Stimulated activated CD4-positive, alpha-beta T cell treated with anti-CD3 and anti-CD28 coated beads, Interleukin-4, amount 100 ng/mL, for 48 hours (primary cell): ENCODE measurements at places on chromosomes 6 and 20.

- DNase-seq: no peak
Observed at GRCh38 chr6:15877231-15877630, 214.4 kb upstream of the DTNBP1 start.

DNA sequence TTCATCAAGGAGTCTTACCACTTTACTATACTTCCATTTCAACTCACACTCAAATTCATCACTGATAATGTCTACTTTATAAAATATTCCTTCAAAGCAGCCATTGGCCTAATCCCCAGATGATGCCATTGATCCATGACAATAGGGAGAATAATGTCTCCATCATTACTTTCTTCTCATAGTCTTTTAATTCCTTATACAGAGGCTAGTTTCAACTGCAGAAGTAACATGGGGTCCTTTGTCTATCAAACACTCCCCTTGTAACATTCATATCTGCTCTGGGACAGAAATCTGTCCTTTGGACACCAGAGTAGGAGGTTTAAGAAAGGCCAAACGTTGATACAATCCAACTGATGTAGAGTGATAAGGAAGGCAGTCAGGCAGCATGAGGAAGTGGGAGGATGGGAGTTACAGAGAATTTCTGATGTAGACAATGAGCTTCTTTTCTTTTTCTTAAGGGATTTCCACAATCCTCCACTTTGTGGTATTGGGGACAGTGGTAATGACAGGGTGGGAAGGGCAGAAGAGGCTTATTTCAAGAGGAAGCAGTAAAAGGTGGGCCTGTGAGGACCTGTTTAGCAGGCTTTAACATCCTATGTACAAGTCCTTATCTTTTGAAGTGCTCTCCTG is 18.9 kb upstream of the HLA-DOA start:
- DNase-seq: no peak

- no peak for DNase-seq
Observed at GRCh38 chr6:112218563-112218962, 35.8 kb downstream of the LAMA4 start.

DNA sequence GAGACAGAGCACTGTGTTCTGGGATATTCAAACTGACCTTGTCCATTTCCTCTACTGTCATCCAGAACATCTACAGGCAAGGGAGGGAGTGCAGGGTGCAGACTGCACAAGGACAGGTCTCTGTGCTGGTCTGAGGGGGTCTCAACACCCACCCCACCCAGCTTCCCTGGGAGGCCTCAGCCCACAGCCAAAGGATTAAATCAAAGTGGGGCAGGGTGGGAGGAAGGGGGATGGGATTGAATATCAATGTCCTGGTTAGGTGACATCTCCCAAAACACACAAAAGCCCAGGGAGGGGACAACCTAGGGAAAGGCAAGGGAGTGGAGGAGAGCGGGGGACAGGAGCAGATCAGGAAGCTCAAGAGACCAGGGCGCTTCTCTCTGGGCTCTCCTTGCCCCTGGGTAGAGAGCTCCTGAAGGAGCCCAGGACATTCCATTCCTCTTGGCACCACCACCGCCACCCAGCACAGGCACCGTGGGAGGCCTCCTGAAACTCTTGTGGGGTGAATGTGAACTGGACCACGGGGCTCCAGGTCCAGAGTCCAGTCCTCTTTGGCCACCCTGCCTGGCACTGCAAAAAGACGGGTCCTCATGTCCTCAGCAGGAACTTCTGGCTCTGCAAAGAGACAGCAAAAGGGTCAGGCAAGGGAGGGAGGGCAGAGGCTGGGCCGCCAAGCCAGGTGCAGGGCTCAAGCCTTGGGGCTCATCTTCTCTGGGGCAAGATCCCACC is 73.9 kb downstream of the JPH2 start:
- no peak for DNase-seq

- DNase-seq: no peak
Observed at GRCh38 chr6:127606131-127606562, 29.2 kb downstream of the C6orf58 start.

- DNase-seq: no peak
Observed at GRCh38 chr6:100568255-100568654, 103.5 kb upstream of the SIM1 start.
